ENCODE measurements at places on chromosomes 13 and 19.

GRCh38 chr19:31356587-31357314 is 7.5 kb upstream of the TSHZ3 start:
- DNase-seq = peak; percentile 67

DNA sequence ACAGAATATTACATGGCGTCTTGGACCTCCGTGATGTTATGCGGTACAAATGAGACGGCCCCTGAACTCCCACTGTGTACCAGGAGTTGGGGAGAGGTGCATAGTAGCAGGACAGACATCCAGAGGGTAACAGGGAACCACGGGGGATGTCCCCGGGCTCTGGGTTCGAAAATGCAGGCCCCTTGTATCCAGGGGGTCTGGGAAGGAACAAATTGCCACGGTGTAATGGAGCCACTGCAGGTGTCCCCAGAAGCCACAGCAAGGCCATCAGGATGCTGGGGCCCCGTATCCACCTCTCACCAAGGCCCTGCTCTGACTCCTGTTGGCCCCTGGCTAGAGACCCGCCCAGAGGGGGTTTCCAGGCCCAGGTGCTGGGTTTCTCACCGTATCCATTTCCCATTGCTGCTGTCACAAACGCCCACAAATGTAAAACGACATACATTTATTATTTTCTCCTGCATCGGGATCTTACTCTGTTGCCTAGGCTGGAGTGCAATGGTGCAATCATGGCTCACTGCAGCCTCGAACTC is 77.8 kb downstream of the INSR start:
- peak; percentile 51 for DNase-seq

- DNase-seq = no peak
Measured at GRCh38 chr19:46125447-46125846, 959 bp upstream of the IGFL3 start.

DNA sequence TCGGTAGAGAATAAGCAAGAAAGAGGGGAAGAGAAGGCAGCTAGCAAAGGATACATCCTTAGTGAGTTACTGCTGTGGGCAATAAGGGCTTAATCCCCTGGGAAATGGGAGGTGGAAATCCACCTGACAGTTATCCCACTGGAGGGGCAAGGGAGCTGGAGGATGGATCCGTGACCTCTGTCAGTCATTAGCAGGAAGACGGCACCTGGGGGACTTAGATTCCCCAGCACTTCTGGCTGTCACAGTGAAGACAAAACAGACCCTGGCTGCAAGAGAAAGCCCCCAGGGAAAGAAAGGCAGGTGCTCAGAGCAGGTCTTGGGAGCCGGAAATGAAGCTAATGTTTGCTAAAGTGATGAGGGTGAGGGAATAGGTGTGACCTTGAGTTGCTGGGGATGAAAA is 70.4 kb upstream of the MRI1 start:
- DNase-seq = no peak

DNA sequence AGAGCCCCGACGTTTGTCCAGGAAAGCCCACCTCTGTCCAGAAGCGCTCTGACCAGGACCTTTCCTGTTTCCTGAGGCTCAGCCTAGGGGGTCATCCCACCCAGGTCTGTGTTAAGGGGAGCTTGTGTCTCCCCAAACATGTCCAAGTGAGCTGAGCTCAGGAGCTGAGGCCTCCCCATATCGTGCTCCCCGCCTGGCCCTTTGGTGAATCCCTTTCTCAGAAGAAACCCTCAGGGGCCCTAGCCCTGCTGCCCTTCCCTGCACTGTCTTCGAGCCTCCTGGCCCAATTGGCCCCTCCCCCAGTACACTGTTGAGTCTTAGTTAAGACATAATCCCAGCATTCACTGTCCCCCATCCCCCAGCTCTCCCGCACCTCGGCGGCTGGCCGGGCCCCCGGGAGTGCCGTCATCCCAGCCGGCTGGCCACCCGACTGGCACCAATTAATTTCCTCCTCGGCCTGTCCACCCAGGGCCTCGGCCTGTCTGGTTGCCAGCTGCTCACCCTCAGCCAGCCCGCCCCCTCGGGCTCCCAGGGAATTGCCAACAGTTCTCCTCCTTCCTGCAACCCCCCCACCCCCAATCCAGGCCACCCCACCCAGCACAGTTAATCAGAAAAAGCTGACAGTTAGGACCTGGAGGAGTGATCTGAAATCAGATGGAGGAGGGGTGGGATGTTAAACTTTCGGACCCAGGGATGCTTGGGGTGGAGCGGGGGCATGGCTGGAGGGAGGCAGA is 13.6 kb downstream of the IER2 start:
- DNase-seq = peak; percentile 48

DNA sequence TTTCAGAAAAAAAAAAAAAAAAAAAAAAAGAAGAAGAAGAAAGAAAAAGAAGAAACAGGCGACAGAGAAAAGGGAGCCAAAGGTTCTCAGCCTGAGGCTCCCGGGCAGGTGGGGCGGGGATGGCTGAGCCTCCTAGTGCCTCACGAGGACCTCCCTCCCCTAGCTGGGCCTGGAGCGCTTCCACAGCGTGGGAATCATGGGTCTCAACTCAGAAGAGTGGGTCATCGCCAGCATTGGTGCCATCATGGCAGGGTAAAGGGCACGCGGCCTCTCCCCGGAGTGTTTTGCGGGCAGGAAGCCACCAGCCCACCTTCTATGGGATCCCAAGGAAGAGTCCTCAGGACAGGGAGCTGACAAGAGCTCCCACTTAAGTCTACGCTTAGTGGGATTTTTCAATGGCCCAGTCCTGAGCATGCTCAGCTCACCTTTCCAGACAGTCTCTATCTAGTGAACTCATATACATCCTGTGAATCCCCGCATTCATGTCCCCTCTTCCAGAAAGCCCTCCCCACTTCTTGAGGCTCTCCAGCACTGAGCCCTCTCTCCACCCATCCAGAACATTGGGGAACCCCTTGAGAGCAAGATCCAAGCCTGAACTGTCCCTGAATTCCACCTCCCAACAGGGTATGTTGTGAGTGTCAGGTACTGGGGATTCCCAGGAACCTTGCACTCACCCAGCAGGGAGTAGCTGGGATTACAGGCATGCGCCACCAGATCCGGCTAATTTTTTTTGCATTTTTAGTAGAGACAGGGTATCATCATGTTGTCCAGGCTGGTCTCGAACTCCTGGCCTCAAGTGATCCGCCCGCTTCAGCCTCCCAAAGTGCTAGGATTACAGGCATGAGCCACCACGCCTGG is 69.6 kb downstream of the ACSBG2 start:
- DNase-seq = no peak

GRCh38 chr19:27833031-27833430 is 1379.9 kb downstream of the UQCRFS1 start:
- no peak for DNase-seq

GRCh38 chr13:47680748-47681147 is 320.3 kb downstream of the SUCLA2 start:
- DNase-seq = no peak

- DNase-seq = peak; percentile 94
Measured at GRCh38 chr13:29850213-29850898, at the start of gene UBL3. Gene UBL3, minus strand, starts transcription at chr13:29850617. Its CDS starts 1,079 bp downstream, at chr13:29849538.

GRCh38 chr19:46954993-46955812 is 64.4 kb upstream of the NPAS1 start:
- peak; percentile 45 for DNase-seq

- DNase-seq = no peak
Measured at GRCh38 chr13:44969551-44970484, 19.5 kb downstream of the NUFIP1 start.

DNA sequence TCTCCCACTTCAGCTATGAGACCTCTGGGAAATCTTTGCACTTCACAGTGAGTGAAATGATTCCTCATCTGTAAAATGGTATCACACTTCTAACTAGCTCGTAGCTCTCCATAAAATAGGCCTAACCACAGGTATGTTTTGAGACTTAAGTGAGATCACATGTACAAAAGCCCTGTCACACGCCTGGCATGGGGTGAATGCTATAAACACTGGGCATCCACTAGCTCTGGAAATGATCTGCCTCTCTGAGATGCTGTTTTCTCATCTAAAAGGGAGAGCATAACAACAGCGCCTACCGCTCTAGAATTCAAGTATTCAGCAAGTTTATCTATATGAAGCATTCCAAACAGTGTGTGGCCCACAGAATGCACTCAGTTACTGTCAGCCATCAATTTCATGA is 2.2 kb downstream of the AKT2 start:
- DNase-seq = no peak

DNA sequence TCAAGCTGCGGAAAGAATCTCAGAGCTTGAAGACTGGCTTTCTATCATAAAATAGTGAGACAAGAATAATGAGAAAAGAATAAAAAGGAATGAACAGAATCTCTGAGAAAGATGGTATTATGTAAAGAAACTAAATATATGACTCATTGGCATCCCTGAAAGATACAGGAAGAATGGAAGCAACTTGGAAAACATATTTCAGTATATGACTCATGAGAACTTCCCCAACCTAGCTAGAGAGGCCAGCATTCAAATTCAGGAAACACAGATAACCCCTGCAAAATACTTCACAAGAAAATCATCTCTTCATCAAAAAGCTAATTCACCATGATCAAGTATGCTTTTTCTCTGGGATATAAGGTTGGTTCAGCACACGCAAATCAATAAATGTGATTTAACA is 2318.0 kb downstream of the PCDH9 start:
- no peak for DNase-seq

DNA sequence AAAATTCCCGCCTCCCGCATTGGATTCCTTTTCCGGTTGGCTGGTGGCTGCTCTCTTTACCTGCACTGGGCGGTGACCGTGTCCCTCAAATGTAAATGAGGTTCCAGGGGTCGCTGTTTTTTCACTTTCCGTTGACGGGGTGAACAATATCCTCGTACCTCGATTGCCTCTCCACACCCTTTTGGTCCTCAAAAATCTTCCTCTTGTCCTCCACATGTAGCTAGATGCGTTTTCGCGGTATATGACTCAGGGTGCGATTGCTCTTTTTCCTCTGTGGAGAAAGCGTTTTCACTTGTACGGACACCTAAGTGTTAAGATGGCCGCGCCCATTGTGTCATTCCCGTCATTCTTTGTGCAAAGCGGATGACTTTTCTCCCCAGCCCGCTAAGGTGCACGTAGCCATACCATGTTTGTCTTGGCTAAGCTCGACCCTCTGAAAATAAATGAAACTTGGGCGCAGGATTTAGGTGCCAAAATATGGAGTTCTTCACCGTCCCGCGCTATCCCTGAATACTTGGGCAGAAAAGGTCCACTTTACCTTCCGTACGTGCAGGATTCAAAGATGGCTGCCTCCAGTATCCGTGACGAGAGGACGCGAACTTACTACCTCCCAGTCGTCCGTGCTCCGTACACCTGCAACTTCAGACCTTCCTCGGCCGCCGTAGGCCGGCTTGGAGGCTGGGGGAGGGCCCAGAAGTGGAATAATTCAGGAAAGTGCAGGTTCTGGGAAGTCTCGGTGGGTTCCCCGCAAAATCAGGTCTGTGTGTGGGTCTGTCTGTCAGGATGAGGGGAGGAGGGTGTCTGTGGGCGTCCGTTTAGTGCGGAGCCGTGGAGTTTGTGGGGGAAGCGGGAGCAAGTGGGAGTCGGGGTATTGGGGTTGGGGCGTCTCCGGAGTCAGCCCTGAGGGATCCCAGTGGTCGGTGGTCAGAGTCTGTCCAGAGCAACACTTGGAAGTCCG is at the start of gene ZNF613:
Gene ZNF613, plus strand, starts transcription at position 689 of the 958 bp plus-strand sequence. CDS start 8,749 bp downstream, outside the sequence.
- peak; percentile 84 for DNase-seq

- DNase-seq = no peak
Measured at GRCh38 chr13:103598671-103599070, 532.5 kb upstream of the SLC10A2 start.

- no peak for DNase-seq
Measured at GRCh38 chr13:80817979-80818378, 477.1 kb upstream of the SPRY2 start.

- no peak for DNase-seq
Measured at GRCh38 chr13:111241006-111241755, 79.3 kb upstream of the TEX29 start.

DNA sequence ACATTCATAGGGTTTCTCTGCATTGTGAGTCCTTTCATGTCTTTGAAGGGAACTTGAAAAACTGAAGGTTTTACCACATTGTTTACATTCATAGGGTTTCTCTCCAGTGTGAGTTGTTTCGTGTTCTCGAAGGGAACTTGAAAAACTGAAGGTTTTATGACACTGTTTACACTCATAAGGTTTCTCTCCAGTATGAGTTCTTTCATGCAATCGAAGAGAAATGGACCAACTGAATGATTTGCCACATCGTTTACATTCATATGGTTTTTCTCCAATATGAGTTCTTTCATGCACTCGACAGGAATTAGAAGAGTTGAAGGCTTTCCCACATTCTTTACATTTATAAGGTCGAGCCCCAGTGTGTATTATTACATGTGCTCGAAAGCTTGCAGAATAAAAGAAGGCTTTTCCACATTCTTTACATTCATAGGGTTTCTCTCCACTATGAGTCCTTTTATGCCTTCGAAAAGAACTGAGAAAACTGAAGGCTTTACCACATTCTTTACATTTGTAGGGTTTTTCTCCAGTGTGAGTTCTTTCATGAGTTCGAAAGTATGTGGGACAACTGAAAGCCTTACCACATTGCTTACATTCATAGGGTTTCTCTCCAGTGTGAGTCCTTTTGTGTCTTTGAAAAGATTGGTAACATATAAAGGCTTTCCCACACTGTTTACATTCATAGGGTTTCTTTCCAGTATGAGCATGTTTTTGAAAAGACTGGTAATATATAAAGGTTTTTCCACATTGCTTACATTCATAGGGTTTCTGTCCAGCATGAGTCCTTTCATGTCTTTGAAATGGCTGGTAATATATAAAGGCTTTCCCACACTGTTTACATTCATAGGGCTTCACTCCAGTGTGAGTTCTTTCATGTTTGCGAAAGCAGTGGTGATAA is 20.7 kb downstream of the ZNF14 start:
- DNase-seq = no peak

- no peak for DNase-seq
Measured at GRCh38 chr13:33445476-33445875, 159.9 kb upstream of the STARD13 start.

DNA sequence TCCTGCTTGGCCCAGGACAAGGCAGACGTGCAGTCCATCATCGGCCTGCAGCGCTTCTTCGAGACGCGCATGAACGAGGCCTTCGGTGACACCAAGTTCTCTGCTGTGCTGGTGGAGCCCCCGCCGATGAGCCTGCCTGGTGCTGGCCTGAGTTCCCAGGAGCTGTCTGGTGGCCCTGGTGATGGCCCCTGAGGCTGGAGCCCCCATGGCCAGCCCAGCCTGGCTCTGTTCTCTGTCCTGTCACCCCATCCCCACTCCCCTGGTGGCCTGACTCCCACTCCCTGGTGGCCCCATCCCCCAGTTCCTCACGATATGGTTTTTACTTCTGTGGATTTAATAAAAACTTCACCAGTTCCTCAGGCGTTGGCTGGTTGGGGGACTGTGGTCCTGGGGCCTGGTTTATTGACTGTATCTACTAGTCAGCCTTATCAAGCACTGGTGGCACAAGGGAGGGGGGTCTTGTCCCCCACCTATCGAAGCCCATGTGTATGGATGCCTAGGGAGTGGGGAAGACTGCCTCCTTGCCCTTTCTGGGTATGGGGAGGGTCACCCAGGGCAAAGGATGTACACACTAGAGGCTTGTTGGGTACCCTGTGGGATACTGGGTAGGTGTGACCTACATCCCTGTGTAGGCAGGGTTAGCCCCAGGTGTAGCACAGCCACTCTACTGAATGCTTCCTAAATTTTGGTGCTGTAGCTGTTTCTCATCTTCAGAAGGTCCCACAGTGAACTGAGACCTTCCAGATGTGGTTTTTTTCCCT is 4.4 kb downstream of the CHMP2A start:
- DNase-seq = no peak

GRCh38 chr19:15198951-15199660 is 1.7 kb downstream of the NOTCH3 start:
- no peak for DNase-seq
